ENCODE measurements at places on chromosomes 6 and 20.

- no peak for DNase-seq
These were observed 187.1 kb upstream of the MAN1A1 start for GRCh38 chr6:119536666-119537065.

DNA sequence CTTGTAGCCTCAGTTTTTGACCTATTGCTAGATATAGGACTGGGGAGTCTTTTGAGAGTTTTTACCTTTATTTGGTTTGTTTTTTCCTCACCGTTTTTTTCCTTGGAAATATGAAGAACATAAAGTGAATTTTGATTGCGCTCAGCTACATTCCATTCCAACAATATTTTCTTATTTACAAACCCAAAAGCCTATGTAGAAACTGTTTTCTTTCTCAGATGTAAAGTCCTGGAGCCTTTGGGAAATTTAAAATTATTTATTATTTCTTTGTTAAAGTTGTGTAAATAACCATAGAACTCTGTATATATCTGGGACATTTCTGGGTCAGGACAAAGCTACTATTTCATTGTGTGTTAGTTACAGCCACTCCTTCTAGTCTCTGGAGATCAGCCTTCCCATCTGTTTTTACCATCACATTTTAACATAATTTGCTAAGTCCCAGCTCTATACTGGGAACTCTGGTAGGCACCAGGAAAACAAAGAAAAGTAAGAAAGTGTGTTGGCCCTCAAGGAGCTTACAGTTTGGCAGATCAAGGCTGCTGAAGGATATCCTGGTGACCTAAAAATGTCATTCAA is 68.8 kb downstream of the JAG1 start:
- no peak for DNase-seq

GRCh38 chr6:95274686-95275235 is 302.6 kb upstream of the MANEA start:
- no peak for DNase-seq

DNA sequence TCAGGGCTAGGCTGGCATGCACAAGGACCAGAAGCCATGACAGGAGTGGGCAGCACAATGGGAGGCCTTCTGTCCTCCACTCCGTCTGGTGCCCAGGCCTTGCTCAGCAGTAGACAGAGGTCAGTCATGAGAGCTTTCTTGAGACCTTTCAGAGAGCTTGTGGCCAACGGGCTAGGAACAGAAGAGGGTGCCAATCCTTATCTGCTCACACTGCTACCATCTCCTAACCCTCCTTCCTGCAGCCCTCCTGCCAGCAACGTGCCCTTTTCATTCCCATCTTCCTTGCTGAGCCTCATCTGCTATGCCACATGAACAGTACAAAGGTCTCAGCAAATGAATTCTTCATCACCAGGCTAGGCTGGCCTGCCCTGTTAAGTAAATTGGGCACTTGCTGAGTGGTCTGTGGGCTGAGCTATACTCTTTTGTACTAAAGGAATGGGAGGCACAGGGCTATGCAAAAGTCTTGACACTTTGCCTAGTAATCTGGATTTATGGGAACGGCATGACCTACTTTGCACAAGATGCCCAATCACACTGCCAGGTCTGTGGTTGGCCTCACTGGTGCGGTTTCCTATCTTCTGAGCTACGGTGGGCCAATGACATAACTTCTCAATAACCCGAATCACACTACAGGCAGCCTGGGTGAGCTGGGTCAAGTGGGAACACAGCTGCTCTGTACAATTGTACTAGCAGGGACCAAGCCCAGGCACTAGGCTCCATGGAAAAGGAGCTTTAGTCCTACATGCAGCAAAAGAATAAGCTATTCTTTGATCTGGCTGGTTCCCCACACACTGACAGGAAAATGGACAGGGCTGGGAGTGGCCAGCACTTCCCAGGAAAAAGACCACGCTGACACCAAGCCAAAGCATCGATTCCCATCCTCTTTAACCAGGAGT is 47.8 kb downstream of the ELOVL5 start:
- peak; percentile 65 for DNase-seq

GRCh38 chr20:32128167-32128566 is 18.7 kb downstream of the TM9SF4 start:
- no peak for DNase-seq

Data from CD4-positive, alpha-beta T cell treated with Interleukin-21 for 1 hour (primary cell).